ENCODE measurements at places on chromosomes 3 and 15.

DNA sequence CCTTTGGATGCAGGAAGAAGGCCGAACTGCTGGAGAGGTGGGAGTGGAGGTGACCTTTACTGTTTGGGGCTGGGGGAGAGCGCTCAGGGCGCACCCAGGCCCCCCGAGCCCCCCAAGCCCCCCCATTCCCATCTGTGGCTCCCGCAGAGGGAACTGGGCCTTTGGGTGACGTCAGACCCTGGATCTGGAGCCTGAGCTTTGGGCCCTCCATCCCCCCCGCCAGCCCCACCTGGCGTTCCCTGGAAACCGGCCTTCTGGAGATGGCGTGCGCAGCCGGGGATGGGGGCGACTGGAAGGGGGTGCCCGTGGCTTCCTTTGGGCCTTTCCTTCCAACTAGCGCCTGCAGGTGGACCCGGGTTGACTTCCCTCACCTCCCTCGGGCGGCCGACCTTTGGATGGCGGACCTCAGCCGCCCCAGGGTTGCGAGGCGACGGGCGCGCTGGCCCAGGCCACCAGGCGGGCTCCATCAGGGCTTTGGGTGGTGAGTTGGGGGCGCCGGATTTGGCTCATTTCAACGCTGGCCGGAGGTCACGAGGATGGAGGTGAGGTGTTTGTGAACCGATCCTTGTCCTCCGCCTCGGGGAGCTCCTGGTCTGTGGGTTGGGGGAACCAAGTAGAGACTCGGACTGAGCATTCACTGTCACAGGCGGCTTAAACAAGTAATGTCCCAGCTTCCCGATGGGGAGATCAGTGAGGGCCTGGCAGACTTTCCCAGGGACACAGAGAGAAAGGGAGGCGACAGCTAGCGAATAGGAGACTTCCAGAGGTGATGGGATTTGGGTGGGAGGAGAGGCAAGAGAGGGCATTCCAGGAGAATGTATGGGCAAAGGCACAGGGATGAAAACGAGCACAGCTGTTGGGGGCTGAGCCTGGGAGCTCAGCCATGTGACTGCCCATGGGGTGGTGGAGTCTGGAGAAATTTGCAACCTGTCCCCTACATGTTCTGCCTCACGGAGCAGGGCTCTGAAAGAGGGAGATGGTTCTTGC lies 709 bp downstream of the SCAMP5 start:
- ATAC-seq, result peak; percentile 11

DNA sequence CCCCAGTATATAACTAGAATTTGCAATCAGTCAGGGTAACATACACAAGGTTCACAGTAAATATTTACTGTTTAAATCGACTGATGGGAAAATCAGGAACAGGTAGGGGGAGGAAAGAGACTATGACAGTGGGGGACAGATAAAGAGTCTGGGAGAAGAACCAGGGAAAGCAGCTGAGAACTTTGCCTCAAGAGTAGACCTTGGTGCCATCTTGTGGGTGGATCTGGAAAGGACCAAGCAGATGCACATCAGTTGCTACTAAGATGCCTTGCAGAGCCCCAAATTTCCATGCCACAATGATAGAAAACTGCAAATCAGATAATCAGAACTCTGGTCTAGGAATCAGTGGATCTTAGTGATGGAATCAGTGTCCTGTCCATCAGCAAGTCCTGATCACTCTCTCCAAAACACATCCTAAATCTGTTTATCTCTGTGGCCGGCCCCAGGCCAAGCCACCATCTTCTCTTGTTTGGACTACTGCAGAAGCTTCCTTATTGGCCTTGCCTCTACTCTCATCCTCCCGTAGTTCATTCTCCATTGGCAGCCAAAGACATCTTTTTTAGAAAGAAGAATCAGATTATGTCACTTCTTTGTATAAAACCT lies 62.7 kb downstream of the PDE8A start:
- peak; percentile 91 for ATAC-seq

- ATAC-seq, result peak; percentile 72
These were observed 19.6 kb upstream of the DGKG start for GRCh38 chr3:186381424-186382216.

DNA sequence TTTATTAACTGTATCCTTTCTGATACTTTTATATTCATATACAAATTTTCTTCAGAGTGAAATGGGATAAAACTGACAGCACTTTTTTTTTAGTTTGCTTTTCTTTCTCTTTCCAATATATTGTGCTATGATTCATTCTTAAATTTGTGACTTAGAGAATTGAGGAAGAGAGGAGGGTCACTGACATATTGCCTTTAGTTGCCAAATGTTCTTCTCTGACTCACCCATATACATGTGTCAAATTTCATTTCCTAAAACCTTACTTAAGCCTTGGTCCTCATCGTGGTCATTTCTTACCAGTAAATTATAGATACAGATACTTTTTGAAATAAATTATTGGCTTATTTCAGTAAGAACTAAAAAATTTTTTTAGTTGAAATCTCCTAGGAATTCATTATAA lies 53.9 kb downstream of the CLASP2 start:
- ATAC-seq, result peak; percentile 21

- ATAC-seq, result no peak
These were observed 261.2 kb upstream of the LRRFIP2 start for GRCh38 chr3:37435572-37435971.

GRCh38 chr3:57827757-57828156 lies 71.6 kb downstream of the SLMAP start:
- ATAC-seq, result no peak

DNA sequence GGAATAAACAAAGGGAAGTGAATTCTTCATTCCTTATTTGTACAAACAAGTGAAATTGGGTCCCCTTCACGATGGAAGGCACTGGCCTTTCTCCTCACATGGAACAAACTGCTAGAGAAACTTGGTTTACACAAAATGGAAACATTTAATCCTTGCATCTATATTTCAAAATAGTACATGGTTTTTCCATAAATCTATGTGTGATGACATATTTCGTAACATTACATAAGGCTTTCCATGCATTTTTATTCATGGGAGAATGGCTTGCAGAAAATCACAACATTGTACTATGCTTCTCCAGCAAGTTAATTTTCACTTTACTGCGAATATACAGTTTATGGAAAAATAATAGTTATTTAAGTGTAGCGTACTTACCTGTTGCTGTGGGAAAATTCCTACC lies 81.0 kb upstream of the CDIN1 start:
- ATAC-seq, result no peak

- ATAC-seq, result no peak
These were observed 245.3 kb downstream of the DTWD1 start for GRCh38 chr15:49865925-49866757.

- ATAC-seq, result peak; percentile 21
These were observed 226.0 kb upstream of the GOLGA6L4 start for GRCh38 chr15:84009616-84010015.

DNA sequence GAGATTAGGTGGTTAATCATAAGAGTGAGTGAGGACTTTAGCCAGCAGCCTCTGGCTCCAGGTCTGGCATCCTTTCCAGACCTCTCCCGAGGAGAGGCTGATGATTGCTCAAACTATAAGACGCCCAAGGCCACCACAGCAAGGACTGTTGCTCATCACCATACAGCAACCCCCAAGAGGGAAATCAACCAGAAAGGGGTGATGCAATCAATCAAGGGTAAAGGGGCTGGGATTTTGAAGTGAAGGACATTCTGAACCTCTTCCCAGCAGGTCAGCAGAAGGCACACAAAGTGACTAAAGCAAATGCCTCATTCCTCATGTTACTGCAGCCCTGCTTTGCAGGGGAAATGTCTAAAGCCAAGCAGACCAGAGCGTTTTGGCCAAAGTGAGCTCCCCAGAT lies 247.3 kb upstream of the IGF1R start:
- no peak for ATAC-seq

Data from motor neuron (in vitro differentiated cells).